ENCODE measurements at places on chromosomes 2 and 18.
A peak's percentile ranks its signal among the peaks of the same experiment; 100 is the strongest.

DNA sequence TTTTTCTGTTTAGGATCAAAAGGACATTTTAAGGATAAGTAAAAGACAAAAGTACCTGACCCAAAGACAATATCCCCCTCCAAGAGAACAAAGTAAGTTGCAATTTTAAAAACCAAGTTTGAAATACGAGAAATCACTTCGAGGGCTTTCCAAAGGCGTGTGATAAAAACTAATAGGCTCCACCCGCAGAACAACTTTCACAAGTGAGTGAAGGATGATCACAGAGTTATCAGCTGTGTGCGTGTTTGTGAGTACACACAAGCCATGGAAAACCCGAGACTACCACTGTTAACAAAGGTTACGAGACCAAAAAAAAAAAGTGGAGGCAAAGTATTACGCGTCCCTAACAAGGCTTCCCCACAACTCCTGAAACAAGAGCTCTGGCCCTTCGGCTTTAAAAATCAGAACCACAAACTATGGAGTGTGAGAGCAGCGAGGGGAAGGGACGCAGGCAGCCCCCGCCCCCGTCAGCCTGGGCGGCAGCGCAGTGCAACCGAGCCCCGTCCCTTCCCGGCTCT is 719 bp downstream of the SMAD2 start:
- DNase-seq = peak; percentile 26

DNA sequence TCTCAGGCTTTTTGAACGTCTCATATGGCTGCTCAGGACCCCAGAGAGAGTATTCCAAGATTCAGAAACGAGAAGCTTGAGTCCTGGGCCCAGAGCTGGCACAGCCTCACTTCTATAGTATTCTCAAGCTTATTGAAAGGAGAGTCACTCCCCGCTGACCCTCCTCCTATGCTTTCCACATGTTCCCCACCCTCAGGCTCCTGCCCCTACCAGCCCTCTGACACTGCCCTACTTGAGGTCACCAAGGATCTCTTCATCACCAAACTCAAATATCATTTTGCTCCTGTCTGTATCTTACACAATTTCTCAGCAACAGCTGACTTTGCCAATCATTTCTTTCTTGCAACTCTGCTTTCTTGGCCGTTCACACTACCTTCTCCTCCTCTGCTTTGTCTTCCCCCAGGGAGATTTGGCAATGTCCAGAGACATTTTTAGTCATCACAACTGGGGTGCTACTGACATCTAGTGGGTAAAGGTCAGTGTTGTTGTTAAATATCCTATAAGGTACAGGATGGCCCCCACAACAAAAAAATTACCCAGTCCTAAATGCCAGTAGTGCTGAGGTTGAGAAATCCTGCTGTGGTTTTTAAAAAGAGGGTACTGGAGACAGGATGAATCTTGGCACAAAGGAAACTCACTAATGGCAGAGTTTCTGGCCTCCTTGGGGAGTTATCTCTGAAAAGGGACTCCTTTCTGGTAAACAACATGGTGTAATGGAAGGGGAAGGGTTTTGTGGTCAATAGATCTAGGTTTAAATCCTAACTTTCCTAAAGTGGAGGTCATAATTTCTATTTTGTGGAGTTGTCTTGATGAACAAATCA is 26.9 kb upstream of the INSIG2 start:
- DNase-seq = peak; percentile 68

DNA sequence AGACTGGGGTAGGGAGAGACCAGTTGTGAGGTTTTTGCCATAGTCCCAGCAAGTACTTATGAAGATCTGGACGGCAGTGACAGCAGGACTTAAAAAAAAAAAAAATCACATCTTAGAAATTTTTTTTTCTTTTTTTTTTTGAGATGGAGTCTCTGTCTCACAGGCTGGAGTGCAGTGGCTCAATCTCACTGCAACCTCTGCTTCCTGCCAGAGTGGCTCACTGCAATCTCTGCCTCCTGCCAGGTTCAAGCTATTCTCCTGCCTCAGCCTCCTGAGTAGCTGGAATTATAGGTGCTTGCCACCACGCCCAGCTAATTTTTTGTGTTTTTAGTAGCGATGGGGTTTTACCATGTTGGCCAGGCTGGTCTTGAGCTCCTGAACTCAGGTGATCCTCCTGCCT is 22.4 kb upstream of the STAT4 start:
- no peak for DNase-seq

DNA sequence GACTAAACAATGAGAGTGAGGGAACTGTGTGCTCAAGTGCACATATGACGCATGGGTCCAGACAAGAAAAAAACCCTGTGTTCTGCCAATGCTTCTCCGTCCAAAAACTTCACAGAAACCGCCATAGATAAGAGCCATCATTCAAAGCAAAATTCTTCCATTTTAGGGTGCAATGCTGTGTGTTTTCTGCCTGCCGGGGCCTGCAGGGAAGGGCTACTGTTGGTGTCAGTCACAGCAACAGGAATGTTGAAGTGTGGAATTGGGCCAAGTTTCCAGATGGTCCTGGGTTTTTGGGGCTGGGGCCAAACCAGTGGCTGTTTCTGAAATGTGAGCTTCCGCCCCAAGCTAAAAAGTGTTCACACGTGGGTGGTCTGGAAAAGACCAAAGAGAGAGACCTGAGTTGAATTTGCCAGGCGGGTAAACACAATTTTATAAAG is 677 bp upstream of the MC2R start:
- no peak for DNase-seq

- no peak for DNase-seq
Observed at GRCh38 chr2:186101616-186102015, 363.0 kb downstream of the FSIP2 start.

- no peak for DNase-seq
Observed at GRCh38 chr2:39484206-39484605, 47.1 kb upstream of the MAP4K3 start.

- peak; percentile 75 for DNase-seq
Observed at GRCh38 chr18:44826418-44827259, 146.0 kb downstream of the SETBP1 start.

DNA sequence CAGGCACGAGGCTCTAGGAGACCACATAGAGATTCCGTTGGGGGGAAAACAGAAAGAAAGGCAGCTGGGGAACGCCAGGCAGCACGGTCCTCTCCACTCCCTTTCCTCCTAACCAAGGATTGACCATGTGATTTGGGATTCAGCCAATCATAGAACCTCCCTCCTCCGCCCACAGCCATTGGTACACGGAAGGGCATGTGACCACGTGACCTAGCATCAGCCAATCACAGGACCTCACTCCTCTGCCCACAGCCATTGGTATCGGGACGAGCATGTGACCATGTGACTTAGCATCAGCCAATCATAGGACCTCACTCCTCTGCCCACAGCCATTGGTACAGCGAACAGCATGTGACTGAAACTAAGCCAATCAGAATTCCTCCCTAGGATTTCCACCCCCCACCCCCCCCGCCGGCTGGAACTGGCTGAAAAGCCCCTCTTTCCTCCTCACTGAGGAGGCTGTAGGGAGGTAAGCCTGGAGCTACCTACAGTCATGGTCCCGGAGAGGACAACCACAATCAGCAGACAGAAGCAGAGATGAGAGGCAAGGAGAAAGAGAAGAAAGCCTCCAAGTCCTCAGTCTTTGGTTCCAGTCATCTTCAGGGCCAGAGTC is 7.6 kb downstream of the SERPINE2 start:
- no peak for DNase-seq

- peak; percentile 68 for DNase-seq
Observed at GRCh38 chr2:190636361-190636760, 12.5 kb upstream of the NAB1 start.

- peak; percentile 37 for DNase-seq
Observed at GRCh38 chr18:59690996-59691395, 6.2 kb downstream of the CCBE1 start.

- DNase-seq = peak; percentile 74
Observed at GRCh38 chr18:68438983-68439382, 275.9 kb downstream of the TMX3 start.

GRCh38 chr2:119282996-119283511 is 59.4 kb downstream of the STEAP3 start:
- no peak for DNase-seq

GRCh38 chr2:197079832-197080555 is 153.5 kb upstream of the PGAP1 start:
- DNase-seq = peak; percentile 38

DNA sequence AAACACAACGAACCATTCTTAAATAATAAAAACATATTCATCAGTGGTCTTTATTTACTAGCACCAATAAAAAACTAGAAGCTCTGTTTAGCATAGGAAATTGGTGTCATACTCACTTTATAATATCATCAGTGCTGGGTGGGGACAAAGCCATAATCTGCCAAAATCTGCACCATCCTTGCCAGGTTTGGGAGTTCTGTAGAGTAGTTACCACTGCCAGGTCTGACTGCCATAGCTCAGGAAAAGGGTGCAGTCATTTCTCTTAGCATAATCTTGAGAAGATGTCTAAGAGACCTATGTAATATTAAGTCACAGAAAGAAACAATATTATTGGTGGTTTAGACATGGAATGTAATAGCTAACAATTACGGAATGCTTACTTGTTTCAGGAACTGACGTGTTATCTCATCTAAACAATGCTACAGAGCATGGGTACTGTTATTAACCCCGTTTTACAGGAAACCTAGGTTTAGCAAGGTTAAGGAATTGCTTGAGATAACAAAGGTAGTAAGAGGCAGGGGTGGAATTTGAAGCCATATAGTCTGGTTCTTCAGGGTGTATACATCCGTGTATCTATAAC is 1.6 kb upstream of the MARCHF7 start:
- DNase-seq = no peak
